ENCODE measurements at places on chromosomes 12 and 14.
A peak's percentile ranks its signal among the peaks of the same experiment; 100 is the strongest.

GRCh38 chr14:93029911-93030508 lies 85.7 kb downstream of the ITPK1 start:
- no peak for DNase-seq

DNA sequence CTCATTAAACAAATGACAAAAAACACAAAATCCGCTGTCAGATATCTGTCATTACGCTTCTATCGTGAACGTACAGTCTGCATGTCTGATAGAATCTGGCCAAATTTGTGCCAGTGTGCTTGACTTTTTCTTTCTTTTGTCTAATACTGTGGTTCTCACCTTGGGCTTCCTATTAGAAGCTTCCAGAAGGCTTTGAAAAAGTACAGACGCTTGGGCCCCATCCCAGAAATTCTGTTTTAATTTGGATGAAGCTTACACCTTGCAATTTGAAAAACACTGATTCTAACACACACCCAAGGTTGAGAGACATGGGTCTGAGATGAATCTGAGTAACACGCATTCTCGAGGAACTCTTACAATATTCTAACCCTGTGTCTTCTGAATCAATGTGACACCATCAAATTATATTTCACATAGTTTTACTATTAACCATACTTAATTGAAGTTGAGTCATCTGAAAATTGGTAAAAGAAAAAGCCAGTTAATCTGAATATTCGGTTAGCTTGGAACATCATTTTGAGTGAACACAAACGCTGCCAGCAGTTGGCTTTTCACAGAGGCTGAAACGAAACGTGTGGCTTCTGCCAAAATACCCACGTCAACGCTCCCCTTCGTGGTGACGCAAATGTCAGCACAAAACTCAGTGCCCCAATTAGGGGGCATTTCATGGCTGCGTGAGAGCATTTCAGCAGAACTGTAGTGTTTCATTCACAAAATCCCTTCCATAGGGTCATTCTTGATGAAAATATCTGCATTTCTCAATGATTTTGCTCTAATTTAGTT lies 420.5 kb downstream of the TMEM132D start:
- no peak for DNase-seq

- DNase-seq: no peak
Measured at GRCh38 chr14:36520601-36521525, 831 bp upstream of the NKX2-1 start.

- DNase-seq: no peak
Measured at GRCh38 chr14:44438221-44438620, 68.9 kb downstream of the FSCB start.

GRCh38 chr14:56378046-56378445 lies 201.6 kb upstream of the TMEM260 start:
- DNase-seq: no peak

- no peak for DNase-seq
Measured at GRCh38 chr12:45833401-45833800, 103.9 kb downstream of the ARID2 start.

DNA sequence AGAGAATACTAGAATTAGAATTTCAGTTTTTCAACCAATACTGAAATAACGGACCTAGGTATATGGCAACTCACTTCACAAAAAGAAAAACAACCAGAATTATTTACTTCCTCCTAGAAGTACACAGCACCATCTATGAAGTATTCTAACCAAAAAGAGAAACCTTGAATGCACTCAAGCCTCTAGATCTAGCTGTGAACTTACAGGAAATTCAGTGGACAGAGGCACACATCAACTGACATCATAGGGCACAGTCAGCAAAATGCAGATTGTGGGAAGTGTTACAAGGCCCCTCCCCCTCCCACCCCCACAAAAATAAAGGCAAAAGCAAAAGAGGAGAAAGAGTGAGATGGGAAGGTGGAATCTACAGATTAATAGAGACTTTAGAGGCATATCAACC lies 102.4 kb downstream of the TMTC1 start:
- no peak for DNase-seq

DNA sequence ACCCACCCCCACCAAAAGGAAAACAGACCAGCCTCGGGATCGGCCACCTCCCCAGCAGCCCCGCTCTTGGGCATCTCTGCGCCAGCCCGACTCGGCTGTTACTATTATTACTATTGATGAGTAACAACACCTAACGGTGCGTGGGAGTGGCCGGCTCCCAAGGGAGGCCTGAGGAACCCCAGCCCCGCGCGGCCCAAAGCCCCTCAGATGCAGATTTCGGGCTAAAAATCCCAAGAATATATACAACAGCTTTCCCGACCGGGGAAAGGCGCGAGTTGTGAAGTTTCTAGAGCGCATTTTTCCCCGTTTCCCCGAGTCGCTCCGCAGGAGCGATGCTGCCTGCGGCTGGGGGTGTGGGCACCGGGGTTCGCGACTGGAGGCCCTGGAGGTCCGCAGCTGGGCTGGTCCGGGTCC lies 565 bp downstream of the NT5DC3 start:
- DNase-seq: no peak

DNA sequence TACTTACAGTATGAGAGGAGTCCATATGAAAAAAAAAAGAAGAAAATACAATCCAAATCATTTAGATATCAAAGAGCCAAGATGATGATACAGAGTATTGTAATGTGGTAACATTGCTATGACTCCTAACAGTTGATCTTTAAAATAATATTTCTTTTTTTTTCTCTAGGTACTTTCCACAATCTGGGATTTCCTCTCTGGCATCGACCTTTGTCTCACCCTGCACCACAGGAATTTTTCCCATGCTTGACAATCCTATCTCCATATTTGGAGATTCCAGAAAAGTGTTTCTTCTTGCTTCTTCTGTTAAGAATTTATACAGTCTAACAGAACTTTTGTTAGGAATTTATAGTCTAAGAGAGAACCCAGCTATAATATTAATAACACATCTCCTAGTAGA lies 184.4 kb downstream of the ITPR2 start:
- DNase-seq: no peak

GRCh38 chr14:102734436-102734835 lies 42.8 kb upstream of the TRAF3 start:
- DNase-seq: no peak

- no peak for DNase-seq
Measured at GRCh38 chr12:96549341-96549740, 60.0 kb downstream of the CFAP54 start.

GRCh38 chr12:121917950-121918678 lies at the start of gene CFAP251:
Gene CFAP251 (plus strand): TSS chr12:121918592. CDS start chr12:121921306, 2,714 bp downstream.
- DNase-seq: peak; percentile 65

- DNase-seq: no peak
Measured at GRCh38 chr12:5078423-5078822, 34.7 kb downstream of the KCNA5 start.

DNA sequence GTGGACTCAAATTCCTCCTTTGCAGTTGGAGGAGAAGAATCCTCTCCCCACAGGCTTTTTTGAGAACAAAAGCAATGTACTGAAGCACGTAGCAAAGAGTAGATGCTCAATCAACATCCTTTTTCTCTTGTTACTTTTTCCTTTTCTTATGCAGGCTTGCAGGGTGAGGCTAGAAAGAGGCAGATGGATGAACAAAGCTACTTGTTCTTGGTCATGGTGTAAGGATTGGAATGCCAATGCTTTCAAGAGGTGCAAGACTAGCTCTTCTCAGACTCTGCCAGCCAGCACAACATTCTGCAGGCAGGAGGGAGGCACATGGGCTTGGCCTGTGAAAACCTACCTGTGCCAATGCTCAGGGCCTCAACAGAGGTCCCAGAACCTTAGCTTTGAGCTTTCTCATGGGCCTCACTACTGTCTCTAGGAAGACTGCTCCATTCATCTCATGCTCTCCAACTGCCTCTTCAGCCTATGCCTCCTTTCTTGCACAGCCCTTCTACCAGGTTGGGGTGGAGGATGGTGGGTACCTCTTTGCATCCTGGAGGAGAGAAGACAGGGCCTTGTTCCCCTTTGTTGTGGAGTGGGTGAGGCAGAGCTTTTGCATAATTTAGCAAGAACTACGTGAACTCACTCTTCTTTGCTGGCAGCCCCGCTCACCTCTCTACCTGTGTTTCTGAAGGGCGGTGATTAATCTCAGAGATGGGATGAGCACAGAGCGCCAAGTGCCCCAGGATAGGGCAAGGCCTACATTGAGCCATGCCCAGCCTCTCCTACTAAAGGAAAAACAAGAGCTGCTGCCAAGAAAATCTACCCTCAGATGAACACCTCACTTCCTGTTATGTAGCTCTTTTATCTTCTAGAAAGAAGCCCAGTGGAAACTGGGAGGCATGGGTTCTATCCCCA lies 1119.7 kb downstream of the VRK1 start:
- DNase-seq: no peak

GRCh38 chr12:51759175-51759574 lies 89.3 kb downstream of the FIGNL2 start:
- no peak for DNase-seq

DNA sequence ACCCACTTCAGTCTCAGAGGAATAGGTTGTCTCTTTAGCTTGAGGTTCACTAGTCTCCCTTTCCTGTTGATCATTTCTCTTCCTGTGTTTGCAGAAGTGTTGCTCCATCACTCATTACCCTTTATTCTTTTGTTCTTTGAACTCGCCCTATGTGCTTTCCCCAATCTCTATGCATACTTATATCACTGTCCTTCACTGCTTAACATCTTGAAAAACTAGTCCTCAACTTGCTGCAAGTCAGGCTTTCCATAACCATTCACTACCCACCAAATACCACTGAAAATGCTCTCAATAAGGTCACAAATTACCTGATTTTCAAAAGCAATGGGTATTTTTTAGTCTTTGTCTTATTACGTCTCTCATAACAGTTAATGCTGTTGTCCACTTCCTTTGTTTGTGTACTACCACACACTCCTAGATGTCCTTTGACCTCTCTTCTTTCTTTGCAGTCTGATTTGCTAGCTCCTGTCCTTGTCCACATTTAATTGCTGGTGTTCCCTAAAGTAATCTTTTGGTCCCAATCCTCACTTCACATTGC lies 80.8 kb downstream of the RIC8B start:
- DNase-seq: no peak

GRCh38 chr14:96754845-96755184 lies 42.4 kb upstream of the VRK1 start:
- DNase-seq: no peak

- no peak for DNase-seq
Measured at GRCh38 chr12:130815028-130815741, 23.9 kb downstream of the STX2 start.

GRCh38 chr12:45178771-45179170 lies 37.1 kb upstream of the ANO6 start:
- no peak for DNase-seq

DNA sequence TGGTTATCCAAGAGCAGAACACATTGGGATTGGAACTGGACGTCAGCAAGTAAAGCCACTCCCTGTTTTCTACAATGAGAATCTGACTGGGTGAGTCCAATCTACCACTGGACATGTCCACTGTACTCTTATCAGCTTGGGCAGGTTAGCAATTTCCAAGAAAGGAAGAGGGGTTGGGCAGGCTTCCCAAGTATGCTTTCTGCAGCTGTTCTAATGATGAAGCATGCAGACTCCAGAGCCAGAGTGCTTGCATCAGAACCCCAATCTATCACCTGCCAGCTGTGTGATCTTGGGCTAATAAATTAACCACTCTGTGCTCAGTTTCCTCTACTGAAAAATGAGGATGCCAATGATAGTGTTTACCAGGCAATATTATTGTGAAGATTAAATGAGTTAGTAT lies 92.0 kb downstream of the EMP1 start:
- no peak for DNase-seq

- no peak for DNase-seq
Measured at GRCh38 chr12:47408171-47408871, 297.5 kb downstream of the RPAP3 start.

- no peak for DNase-seq
Measured at GRCh38 chr14:73457041-73457923, 1.1 kb downstream of the NUMB start.

GRCh38 chr14:29898470-29898869 lies 29.2 kb downstream of the PRKD1 start:
- DNase-seq: no peak

DNA sequence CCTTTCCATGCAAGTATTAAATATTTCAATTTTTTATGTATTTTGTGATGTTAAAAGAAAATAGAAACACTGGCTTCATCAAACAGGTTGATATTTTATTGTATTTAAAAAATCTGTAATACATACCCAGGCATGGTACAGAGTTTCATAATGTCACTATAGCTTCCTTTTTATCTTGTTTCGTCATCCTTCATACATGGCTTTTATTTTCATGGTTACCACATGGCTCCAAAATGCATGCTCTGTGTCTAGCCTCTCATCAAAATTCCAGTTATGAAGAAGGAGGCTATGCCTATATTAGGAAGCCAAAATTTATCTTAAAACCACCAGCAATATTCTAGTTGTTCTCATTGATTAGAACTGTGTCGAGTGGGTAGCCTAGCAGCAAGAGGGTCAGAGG lies 464.8 kb downstream of the BTG1 start:
- DNase-seq: no peak

DNA sequence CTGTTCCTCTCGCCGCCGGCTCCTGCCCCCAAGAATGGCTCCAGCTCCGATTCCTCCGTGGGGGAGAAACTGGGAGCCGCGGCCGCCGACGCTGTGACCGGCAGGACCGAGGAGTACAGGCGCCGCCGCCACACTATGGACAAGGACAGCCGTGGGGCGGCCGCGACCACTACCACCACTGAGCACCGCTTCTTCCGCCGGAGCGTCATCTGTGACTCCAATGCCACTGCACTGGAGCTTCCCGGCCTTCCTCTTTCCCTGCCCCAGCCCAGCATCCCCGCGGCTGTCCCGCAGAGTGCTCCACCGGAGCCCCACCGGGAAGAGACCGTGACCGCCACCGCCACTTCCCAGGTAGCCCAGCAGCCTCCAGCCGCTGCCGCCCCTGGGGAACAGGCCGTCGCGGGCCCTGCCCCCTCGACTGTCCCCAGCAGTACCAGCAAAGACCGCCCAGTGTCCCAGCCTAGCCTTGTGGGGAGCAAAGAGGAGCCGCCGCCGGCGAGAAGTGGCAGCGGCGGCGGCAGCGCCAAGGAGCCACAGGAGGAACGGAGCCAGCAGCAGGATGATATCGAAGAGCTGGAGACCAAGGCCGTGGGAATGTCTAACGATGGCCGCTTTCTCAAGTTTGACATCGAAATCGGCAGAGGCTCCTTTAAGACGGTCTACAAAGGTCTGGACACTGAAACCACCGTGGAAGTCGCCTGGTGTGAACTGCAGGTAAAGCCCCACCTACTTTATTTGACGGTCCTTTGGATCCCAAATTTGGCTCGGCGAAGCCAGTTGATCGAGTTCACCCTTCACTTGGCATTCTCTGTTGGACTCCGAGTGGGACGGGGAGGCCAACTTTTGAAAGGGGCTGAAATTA lies 1.5 kb downstream of the WNK1 start:
- DNase-seq: no peak

- no peak for DNase-seq
Measured at GRCh38 chr12:89194683-89195082, 157.6 kb downstream of the DUSP6 start.

- no peak for DNase-seq
Measured at GRCh38 chr14:92373336-92373735, 50.4 kb downstream of the SLC24A4 start.

DNA sequence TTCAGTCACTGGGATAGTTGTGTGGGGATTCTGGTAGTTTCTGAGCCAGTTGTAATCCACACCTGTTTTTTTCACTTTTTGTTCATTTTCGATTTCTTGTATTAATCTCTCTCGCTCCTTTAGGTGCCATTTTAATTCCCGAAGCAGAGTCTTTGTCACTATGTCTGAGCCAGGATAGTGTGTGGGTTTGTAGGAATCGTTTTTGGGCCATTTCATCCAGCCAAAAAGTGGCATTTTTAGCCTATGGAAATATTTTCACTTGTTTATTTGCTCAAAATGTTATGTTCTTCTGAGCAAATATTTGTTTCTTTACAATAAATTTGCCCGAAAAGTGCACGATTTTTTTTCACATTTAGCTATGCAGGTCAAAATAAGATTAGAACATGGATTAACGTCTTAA lies 867 bp downstream of the RD3L start:
- no peak for DNase-seq

GRCh38 chr14:101933209-101933608 lies 31.2 kb upstream of the DYNC1H1 start:
- no peak for DNase-seq
